Esophagus muscularis mucosa (tissue), 4 donors: ENCODE measurements at places on chromosomes 1 and 21. TPM values are rescaled to one million over a fixed set of nuclear protein-coding genes. Genes with fewer than 3 reads are reported as not detected.

CA14 gene
- total RNA-seq: 0.33 TPM

ACKR1 gene
- 315 TPM for total RNA-seq

GRCh38 chr1:218529646-218530300 lies 184.6 kb downstream of the TGFB2 start:
- no peaks in the 10 kb centered on the region for H3K36me3 ChIP-seq
- H3K27ac ChIP-seq: no peak overlapping the region
- no peak for DNase-seq
- H3K4me1 ChIP-seq: no peaks in the 10 kb centered on the region

DNAI4 gene
- 5.3 TPM for total RNA-seq

DNA sequence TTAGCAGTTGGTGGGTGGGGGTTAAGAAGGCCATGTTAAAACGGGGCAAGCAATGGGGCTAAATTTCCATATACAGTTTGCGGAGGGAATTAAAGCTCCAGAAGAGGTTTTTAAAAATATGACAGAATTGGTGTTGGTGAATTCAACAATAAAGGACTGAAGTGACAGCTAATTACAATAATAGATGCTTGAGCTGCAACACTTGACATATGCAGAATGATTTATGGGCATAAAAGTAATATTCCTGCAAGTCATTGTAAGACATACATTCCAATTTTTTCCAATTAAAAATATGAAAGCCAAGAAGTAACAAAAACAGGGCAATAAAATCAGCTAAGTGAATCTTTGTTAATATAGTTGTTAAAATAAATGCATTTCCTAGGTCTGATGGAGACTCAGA lies 202.2 kb upstream of the MAP1LC3C start:
- H3K27ac ChIP-seq: no peak overlapping the region
- no peaks in the 10 kb centered on the region for H3K27me3 ChIP-seq
- no peak overlapping the region for H3K4me3 ChIP-seq
- no peaks in the 10 kb centered on the region for H3K36me3 ChIP-seq

PRAMEF13 gene
- not detected for total RNA-seq

PCAT6 gene
- total RNA-seq: not detected

- no peak overlapping the region for H3K27ac ChIP-seq
- no peak for DNase-seq
- H3K36me3 ChIP-seq: peaks cover 11% of the 10 kb centered on the region
- no peaks in the 10 kb centered on the region for H3K27me3 ChIP-seq
These were observed 28.7 kb downstream of the COL16A1 start for GRCh38 chr1:31675161-31675560.

- no peak overlapping the region for H3K27ac ChIP-seq
- no peaks in the 10 kb centered on the region for H3K36me3 ChIP-seq
- H3K4me3 ChIP-seq: no peak overlapping the region
- H3K27me3 ChIP-seq: no peaks in the 10 kb centered on the region
- DNase-seq: peak; percentile 24
These were observed 27.6 kb upstream of the CTH start for GRCh38 chr1:70383483-70383882.

SPATA21 gene
- not detected for total RNA-seq

BTBD8 gene
- total RNA-seq: 6.3 TPM

FAM72D gene
- not detected for total RNA-seq

GRCh38 chr1:172670791-172671190 lies 11.9 kb downstream of the FASLG start:
- DNase-seq: no peak
- no peaks in the 10 kb centered on the region for H3K4me1 ChIP-seq
- H3K36me3 ChIP-seq: no peaks in the 10 kb centered on the region
- no peak overlapping the region for H3K4me3 ChIP-seq
- no peak overlapping the region for H3K27ac ChIP-seq
- H3K27me3 ChIP-seq: no peaks in the 10 kb centered on the region

GSTM4 gene
- 43.1 TPM for total RNA-seq

ZNF683 gene
- total RNA-seq: not detected

SAMD13 gene
- 0.33 TPM for total RNA-seq

AJAP1 gene
- 0.84 TPM for total RNA-seq

DNA sequence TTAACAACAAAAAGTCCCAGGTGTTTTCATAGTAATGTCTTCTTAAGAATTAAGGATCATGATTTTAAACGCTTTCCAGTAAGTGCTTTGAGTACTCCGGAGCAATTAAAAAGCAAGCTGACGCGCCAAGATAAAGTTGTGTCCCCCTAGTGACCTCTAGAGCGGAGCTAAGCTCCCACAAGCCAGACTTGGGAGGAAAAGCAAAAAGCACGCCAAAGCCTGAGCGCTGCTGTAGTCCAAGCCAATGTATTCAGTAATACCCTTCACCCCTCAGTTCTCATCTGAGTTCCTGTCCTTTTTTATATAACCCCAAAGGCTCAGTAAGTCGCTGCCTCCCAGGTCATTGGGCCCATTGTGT lies 3.5 kb upstream of the SLC44A5 start:
- peaks cover 28% of the 10 kb centered on the region for H3K27me3 ChIP-seq
- H3K4me3 ChIP-seq: peak overlapping the region; percentile 68
- no peaks in the 10 kb centered on the region for H3K36me3 ChIP-seq
- peaks cover 26% of the 10 kb centered on the region for H3K4me1 ChIP-seq
- no peak for DNase-seq
- no peak overlapping the region for H3K27ac ChIP-seq

DNA sequence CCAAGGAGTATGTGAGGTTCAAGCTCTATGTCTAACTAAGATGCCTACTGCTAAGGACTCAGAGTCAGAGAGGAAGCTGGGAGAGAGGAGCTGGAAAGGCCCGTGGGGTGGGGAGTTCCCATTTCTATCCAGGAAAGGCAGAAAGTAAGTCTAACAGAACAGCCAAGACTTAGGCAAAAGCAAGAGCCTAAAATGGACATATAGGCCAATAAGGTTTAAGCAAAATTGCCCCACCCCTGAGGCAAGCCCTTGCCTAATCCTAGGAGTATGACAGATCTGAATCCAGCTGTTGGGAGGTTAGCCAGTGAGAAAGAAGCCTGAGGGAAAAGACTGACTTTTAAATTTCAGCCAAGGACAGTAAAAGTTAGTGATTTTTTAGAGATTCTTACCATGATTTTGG lies 1.6 kb upstream of the KLHDC9 start:
- DNase-seq: no peak
- H3K36me3 ChIP-seq: peaks cover 10% of the 10 kb centered on the region
- no peaks in the 10 kb centered on the region for H3K27me3 ChIP-seq
- peaks cover 29% of the 10 kb centered on the region for H3K4me1 ChIP-seq
- H3K4me3 ChIP-seq: no peak overlapping the region

- no peak overlapping the region for H3K27ac ChIP-seq
- peak overlapping the region; percentile 54 for H3K4me3 ChIP-seq
- peaks cover 8% of the 10 kb centered on the region for H3K4me1 ChIP-seq
These were observed 317 bp downstream of the SPAG17 start for GRCh38 chr1:118184739-118185083.

TFF2 gene
- total RNA-seq: not detected

TDRD5 gene
- total RNA-seq: not detected

DNA sequence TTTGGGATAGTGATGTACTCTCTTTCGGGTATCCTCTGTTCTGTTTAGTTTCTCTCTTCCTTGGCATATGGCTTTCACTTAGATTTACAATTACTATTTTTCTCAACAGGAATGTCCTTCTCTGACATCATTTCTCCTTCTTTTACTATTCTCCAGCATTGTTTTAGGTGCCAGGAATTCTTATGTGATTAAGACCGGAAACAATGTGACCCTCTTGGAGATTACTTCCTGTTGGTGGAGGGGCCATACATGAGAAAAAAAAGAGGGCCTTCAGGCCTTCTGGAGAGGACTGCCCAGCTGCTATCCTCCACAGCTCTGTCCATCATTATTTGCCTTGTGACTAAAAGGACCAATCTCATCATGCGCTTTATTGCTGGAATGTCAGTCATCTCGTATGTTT lies 50.4 kb upstream of the ADAMTS5 start:
- H3K4me3 ChIP-seq: no peak overlapping the region
- DNase-seq: no peak
- H3K27ac ChIP-seq: no peak overlapping the region
- H3K4me1 ChIP-seq: no peaks in the 10 kb centered on the region
- H3K36me3 ChIP-seq: no peaks in the 10 kb centered on the region
- H3K27me3 ChIP-seq: no peaks in the 10 kb centered on the region

GRCh38 chr1:121522061-121522759 lies 337.4 kb downstream of the SRGAP2C start:
- DNase-seq: no peak
- no peak overlapping the region for H3K4me3 ChIP-seq
- H3K4me1 ChIP-seq: peaks cover 12% of the 10 kb centered on the region
- H3K36me3 ChIP-seq: no peaks in the 10 kb centered on the region
- H3K27me3 ChIP-seq: peaks cover 29% of the 10 kb centered on the region
- H3K27ac ChIP-seq: no peak overlapping the region

F5 gene
- 0.13 TPM for total RNA-seq

DNA sequence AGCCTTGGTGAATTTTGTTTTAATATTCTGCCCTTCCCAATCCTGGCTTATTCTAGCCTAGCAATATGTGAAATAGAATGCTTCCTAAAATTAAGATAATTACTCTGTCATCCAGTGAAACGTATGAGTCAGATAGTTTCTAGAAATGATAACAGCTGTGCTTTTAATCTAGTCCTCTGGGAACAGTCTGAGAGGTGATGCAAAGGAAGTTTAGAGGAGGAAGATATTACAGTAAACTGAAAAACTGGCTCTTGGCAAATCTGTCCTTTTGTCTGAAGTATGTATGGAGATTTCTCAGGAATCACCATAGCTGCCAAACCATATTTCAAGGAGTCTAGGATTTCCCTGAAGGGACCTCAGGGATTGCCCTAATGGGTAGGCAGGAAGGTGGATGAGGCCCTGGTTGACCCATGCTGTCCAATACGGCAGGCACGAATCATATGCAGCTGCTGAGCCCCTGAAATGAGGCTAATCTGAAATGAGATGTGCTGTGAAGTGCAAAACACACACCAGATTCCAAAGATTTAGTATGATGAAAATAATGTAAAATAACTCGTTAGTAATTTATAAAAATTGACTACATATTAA lies 70.8 kb upstream of the LBR start:
- H3K27ac ChIP-seq: no peak overlapping the region
- H3K4me1 ChIP-seq: no peaks in the 10 kb centered on the region
- no peak overlapping the region for H3K4me3 ChIP-seq
- no peak for DNase-seq

- H3K27me3 ChIP-seq: no peaks in the 10 kb centered on the region
- no peak overlapping the region for H3K27ac ChIP-seq
- H3K36me3 ChIP-seq: peaks cover 52% of the 10 kb centered on the region
- no peak for DNase-seq
These were observed 86.4 kb upstream of the ACTL8 start for GRCh38 chr1:17668624-17669175.

GRCh38 chr21:17901458-17902079 lies 82.4 kb upstream of the C21orf91 start:
- H3K4me1 ChIP-seq: peaks cover 7% of the 10 kb centered on the region
- no peak overlapping the region for H3K27ac ChIP-seq
- H3K4me3 ChIP-seq: no peak overlapping the region
- DNase-seq: no peak
- H3K27me3 ChIP-seq: no peaks in the 10 kb centered on the region

GRCh38 chr1:22471078-22471477 lies 19.4 kb downstream of the ZBTB40 start:
- no peaks in the 10 kb centered on the region for H3K36me3 ChIP-seq
- H3K4me1 ChIP-seq: peaks cover 29% of the 10 kb centered on the region
- no peaks in the 10 kb centered on the region for H3K27me3 ChIP-seq
- H3K4me3 ChIP-seq: no peak overlapping the region
- H3K27ac ChIP-seq: no peak overlapping the region

DNA sequence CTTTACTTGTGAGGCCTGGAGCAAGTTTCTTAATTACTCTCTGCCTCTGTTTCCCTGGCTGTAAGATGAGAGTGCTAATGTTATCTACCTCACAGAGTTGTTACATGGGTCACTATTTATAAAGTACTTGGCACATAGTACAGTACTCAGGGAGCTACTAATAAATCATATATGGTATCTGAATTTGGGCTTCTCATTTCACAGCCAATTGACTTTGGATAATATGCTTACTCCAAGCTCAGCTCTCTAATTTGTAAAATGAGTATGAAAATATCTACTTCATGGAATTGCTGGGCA lies 108.5 kb upstream of the HOOK1 start:
- H3K27me3 ChIP-seq: no peaks in the 10 kb centered on the region
- DNase-seq: no peak
- peak overlapping the region; percentile 64 for H3K27ac ChIP-seq

NR1I3 gene
- total RNA-seq: not detected

- peaks cover 4% of the 10 kb centered on the region for H3K27me3 ChIP-seq
- DNase-seq: no peak
- no peaks in the 10 kb centered on the region for H3K36me3 ChIP-seq
- H3K4me3 ChIP-seq: no peak overlapping the region
These were observed 15.5 kb upstream of the RPS6KC1 start for GRCh38 chr1:213035573-213035972.

NECTIN4 gene
- not detected for total RNA-seq

DNA sequence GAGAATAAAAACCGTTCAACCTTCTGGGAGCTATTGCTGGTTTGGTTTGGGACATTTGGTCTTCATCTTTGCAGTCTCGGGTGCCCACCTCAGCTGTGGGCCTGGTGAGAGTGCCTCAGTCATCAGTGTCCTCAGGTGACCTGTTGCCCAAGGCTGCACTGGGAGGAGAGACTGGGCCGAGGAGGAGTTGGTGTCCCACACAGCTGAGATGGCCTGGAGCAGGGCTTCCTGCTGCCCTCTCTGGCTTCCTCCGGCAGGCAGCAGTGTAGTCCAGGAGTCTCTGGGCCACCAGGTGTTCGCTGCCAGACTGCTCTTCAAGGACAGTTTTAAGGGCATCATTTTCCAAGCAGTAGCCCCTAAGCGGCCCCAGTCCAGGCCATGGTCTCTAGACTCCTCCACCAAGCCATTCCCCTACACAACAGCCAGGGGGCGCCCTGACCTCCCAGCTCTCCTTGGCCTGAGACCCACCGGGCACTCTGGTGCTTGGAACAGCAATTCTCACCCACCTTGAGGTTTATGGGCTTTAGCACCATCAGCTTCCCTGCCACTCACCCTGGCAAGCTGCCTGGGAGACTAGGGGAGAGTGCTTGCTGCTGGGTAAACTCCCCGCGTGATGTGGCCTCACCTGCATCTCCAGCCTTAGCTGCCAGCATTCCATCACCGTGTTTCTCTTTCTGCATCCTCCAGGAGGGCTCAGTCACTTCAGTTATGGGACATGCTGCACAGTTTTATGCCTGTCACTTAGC lies 9.1 kb upstream of the SYTL1 start:
- no peak overlapping the region for H3K27ac ChIP-seq
- peaks cover 23% of the 10 kb centered on the region for H3K36me3 ChIP-seq
- no peak for DNase-seq
- H3K4me3 ChIP-seq: no peak overlapping the region

DNA sequence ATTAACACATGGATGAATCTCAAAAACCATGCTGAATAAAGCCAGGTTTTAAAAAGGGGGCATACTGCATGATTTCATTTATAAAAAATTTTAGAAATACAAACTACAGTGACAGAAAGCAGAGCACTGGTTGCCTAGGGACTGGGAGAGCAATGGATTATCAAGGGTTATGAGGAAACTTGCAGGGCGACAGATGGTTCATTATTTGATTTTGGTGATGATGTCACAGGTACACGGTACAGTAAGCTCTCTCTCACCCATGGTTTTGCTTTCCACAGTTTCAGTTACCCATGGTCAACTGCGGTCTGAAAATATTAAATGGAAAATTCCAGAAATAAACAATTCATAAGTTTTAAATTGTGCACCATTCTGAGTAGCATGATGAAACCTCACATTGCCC lies 14.1 kb downstream of the VAMP4 start:
- H3K27me3 ChIP-seq: no peaks in the 10 kb centered on the region
- peaks cover 15% of the 10 kb centered on the region for H3K4me1 ChIP-seq
- H3K27ac ChIP-seq: no peak overlapping the region
- DNase-seq: no peak
- H3K36me3 ChIP-seq: peaks cover 24% of the 10 kb centered on the region

OR2L3 gene
- not detected for total RNA-seq
